ENCODE measurements at places on chromosomes 4 and X. TPM values are rescaled to one million over a fixed set of nuclear protein-coding genes. Genes with fewer than 3 reads are reported as not detected.

DNA sequence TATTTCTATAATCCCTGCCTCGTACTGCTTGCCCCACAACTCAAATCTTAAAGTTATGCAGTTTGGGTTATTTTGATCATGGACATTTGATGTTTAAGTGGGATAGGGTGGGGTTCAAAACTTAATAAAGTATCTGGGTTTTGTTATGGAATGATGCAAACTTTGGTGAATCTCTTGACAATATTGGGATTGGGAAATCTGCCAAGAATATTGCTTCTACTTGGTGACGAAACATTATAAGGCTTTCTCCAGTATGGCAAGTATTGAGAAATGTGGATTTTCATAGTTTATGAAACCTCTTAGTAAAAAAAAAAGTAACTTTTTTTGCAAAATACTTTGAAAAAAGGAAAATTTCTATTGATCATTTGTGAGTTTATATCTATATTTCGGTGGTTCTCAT is 130.8 kb upstream of the SFRP2 start:
- DNase-seq: no peak
- no peaks in the 10 kb centered on the region for H3K27me3 ChIP-seq
- no peak overlapping the region for H3K27ac ChIP-seq
- H3K36me3 ChIP-seq: no peaks in the 10 kb centered on the region
- no peaks in the 10 kb centered on the region for H3K4me1 ChIP-seq

- H3K27me3 ChIP-seq: no peaks in the 10 kb centered on the region
- DNase-seq: no peak
- no peak overlapping the region for H3K27ac ChIP-seq
- no peak overlapping the region for H3K4me3 ChIP-seq
- H3K4me1 ChIP-seq: no peaks in the 10 kb centered on the region
These were observed 476.9 kb upstream of the SLIT2 start for GRCh38 chr4:19774690-19775256.

GRCh38 chr4:151666501-151666900 is 94.3 kb downstream of the GATB start:
- H3K27ac ChIP-seq: no peak overlapping the region
- no peaks in the 10 kb centered on the region for H3K27me3 ChIP-seq
- H3K4me1 ChIP-seq: no peaks in the 10 kb centered on the region
- DNase-seq: no peak

DNA sequence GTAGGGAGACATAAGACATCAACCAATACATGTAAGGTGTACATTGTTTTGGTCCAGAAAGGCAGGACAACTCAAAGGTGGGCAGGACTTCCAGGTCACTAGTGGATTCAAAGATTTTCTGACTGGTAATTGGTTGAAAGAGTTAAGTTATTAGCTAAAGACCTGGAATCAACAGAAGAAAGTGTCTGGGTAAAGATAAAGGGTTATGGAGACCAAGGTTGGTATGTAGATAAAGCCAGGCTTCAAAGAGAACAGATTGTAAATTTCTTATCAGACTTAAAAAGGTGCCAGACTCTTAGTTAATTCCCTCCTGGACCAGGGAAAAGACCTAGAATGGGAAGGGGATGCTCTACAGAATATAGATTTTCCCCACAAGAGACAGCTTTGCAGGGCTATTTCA is 28.3 kb upstream of the GAB1 start:
- H3K27me3 ChIP-seq: no peaks in the 10 kb centered on the region
- H3K4me1 ChIP-seq: no peaks in the 10 kb centered on the region
- H3K36me3 ChIP-seq: no peaks in the 10 kb centered on the region
- no peak for DNase-seq
- no peak overlapping the region for H3K4me3 ChIP-seq

- H3K4me1 ChIP-seq: no peaks in the 10 kb centered on the region
- no peak for DNase-seq
- H3K36me3 ChIP-seq: no peaks in the 10 kb centered on the region
- H3K4me3 ChIP-seq: no peak overlapping the region
- H3K27ac ChIP-seq: no peak overlapping the region
These were observed 53.2 kb downstream of the MTM1 start for GRCh38 chrX:150621652-150622051.

- no peak overlapping the region for H3K4me3 ChIP-seq
- H3K27ac ChIP-seq: no peak overlapping the region
- no peak for DNase-seq
These were observed 12.0 kb upstream of the MAP7D2 start for GRCh38 chrX:20128670-20129069.

DNA sequence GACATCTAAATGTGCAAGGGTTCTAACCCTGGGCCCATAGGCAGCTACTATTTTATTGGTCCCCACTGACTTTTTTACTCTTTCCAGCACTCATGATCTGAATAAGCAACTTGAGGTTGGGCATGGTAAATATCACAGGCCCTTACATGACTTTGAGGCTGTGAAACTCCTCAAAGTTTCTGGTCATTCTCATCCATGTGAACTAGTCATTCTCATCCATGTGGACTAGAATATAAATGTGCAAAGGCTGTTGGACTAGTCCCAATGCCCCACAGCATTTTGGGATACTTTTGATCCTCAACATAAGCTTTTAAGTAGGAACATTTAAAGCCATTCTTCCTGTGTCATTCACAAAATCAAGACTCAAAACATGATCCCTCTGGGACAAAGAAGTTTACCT is 290.7 kb upstream of the PPARGC1A start:
- DNase-seq: no peak
- H3K4me3 ChIP-seq: no peak overlapping the region
- no peak overlapping the region for H3K27ac ChIP-seq
- no peaks in the 10 kb centered on the region for H3K36me3 ChIP-seq
- H3K27me3 ChIP-seq: no peaks in the 10 kb centered on the region
- no peaks in the 10 kb centered on the region for H3K4me1 ChIP-seq

- H3K27ac ChIP-seq: no peak overlapping the region
- no peaks in the 10 kb centered on the region for H3K4me1 ChIP-seq
- H3K27me3 ChIP-seq: no peaks in the 10 kb centered on the region
- no peak for DNase-seq
- no peak overlapping the region for H3K4me3 ChIP-seq
These were observed 12.3 kb upstream of the IL21 start for GRCh38 chr4:122633211-122633610.

DNA sequence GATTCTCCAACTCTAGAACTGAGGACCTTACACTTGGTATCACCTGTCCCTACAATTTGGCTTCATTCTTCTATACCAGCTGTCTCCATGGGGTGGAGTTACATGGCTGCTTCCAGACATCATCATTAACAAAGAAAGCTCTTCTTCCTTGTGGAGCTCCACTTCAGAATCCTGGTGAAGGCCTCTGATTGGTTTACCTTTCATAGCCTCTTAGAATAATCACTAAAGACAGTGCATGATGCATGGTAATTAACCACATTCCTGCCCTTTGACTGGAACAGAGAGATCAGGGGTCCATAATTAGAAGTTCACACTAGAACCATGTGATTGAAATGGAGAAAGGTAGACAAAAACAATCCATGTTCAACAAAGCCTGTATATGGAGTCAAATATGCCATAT is 112.6 kb upstream of the ZNF827 start:
- H3K36me3 ChIP-seq: no peaks in the 10 kb centered on the region
- no peak overlapping the region for H3K4me3 ChIP-seq
- no peak overlapping the region for H3K27ac ChIP-seq

DNA sequence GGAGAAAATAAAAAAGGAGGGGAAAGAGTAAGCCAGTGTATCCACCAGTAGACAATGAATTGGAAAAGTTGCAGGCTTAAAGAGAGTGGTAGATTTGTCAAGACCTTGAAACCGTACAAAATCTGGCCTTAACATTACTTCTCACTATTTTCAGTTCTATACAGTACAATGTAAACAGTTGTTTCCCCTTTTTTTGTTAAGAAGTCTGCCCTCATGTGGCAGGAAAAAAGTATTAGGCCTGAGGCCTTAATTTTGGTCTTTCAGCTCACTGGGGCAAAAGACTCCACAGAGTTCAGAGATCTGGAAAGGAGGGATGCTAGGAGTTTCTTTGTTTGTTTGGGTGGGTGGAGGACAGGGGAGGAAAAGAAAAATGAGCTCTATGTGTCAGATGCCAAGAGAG is 92.8 kb upstream of the CCDC160 start:
- no peak overlapping the region for H3K4me3 ChIP-seq
- no peak for DNase-seq
- no peaks in the 10 kb centered on the region for H3K4me1 ChIP-seq
- H3K27ac ChIP-seq: no peak overlapping the region
- H3K27me3 ChIP-seq: no peaks in the 10 kb centered on the region

DNA sequence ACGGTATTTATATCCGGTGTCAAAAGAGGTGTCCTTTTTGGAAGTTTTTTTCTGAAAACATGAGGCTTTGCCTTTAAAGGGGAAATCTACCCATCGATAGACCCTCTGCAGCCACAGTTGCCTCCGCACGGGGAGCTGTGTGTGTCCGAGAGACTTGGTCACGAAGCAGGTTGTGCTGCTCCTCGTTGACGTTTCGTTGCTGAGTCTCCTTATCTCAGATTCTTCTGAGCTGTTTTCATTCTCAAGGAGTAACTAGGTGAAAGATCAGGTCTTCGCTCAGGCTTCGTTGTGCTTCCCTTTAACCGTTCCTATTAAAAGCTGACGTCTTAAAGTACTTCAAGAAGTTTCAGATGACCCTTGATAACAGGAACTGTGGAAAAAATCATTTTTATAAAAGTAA is 23.8 kb downstream of the TRMT44 start:
- no peak overlapping the region for H3K4me3 ChIP-seq
- no peak for DNase-seq
- H3K27ac ChIP-seq: no peak overlapping the region
- no peaks in the 10 kb centered on the region for H3K36me3 ChIP-seq
- no peaks in the 10 kb centered on the region for H3K4me1 ChIP-seq
- no peaks in the 10 kb centered on the region for H3K27me3 ChIP-seq

DNA sequence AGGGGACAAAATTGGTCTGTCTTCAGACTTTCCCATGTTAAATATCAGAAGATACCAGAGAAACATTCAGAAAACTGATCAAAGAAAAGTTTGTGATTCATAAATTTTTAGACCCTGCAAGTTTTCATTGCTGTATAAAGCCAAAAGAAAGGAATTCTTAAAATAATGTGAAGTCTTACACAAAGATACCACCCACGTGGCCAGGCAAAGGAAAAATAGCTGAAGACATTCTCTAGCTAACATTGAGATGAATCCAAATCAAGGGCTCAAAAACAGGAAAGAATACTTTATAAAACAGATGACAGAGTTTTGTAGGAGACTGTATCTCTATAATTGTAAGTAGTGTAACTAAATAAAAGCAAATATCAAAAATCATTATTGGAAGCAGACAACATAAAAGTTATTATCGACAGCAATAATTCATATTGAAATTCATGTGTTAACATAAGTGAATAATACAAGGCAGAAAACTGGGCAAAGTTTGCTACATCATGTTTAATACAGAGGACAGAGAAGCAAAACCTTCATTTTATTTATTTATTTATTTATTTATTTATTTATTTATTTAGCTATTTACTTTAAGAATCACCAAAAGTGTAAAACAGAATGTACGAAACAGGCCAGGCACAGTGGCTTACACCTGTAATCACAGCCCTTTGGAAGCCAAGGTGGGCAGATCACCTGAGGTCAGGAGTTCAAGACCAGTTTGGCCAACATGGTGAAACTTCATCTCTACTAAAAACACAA is 204.6 kb upstream of the SLIT2 start:
- no peaks in the 10 kb centered on the region for H3K27me3 ChIP-seq
- DNase-seq: no peak
- no peak overlapping the region for H3K27ac ChIP-seq
- no peak overlapping the region for H3K4me3 ChIP-seq
- H3K4me1 ChIP-seq: no peaks in the 10 kb centered on the region
- no peaks in the 10 kb centered on the region for H3K36me3 ChIP-seq

DNA sequence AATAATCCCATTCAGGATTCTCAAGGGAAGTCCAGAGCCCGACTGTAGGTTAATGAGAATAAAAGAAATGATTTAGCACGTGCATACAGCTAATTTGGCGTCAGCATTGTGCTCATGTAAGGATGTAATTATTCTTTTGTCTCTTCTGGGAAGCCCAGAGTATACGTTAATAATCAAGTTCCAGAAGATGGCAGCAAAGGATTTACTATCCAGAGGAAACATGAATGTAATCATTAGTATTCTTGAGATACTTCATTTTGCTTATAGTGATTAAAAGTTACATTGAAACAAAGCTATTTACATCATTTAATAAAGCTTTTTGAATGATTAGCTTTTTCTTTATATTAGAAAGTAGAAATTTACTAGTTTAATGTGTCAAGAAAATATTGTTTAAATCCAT is 27.1 kb upstream of the MAP9 start:
- H3K36me3 ChIP-seq: no peaks in the 10 kb centered on the region
- no peak overlapping the region for H3K4me3 ChIP-seq
- H3K4me1 ChIP-seq: no peaks in the 10 kb centered on the region
- DNase-seq: no peak
- H3K27ac ChIP-seq: no peak overlapping the region
- no peaks in the 10 kb centered on the region for H3K27me3 ChIP-seq

DNA sequence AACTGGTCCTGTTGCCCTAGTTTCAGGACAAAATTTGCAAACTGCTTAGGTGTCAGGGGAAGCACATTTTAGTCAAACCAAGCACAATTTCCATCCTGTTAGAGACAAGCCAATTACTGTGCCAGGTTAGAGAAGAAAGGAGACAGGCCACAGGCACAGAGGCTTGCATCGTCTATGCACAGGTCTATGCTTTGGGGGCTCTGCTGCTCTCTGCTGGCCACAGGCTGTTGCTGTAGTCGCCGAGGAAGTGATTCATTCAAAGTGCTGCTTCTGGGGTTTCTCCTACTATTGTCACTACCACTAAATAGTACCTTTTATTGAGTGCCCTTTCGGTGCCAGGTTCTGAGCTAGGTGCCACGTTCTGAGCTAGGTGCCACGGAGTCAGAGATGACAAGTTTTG is 45.5 kb downstream of the VGLL1 start:
- no peaks in the 10 kb centered on the region for H3K36me3 ChIP-seq
- DNase-seq: peak; percentile 41
- H3K4me1 ChIP-seq: no peaks in the 10 kb centered on the region
- H3K27ac ChIP-seq: no peak overlapping the region
- no peaks in the 10 kb centered on the region for H3K27me3 ChIP-seq
- H3K4me3 ChIP-seq: no peak overlapping the region

- no peak for DNase-seq
- no peaks in the 10 kb centered on the region for H3K4me1 ChIP-seq
- H3K4me3 ChIP-seq: no peak overlapping the region
- peak overlapping the region; percentile 58 for H3K27ac ChIP-seq
- no peaks in the 10 kb centered on the region for H3K27me3 ChIP-seq
- no peaks in the 10 kb centered on the region for H3K36me3 ChIP-seq
These were observed 30.0 kb downstream of the FAM9C start for GRCh38 chrX:13014111-13015096.

- H3K4me3 ChIP-seq: peak overlapping the region; percentile 54
- DNase-seq: peak; percentile 36
- H3K36me3 ChIP-seq: no peaks in the 10 kb centered on the region
- no peaks in the 10 kb centered on the region for H3K27me3 ChIP-seq
- no peaks in the 10 kb centered on the region for H3K4me1 ChIP-seq
These were observed 608 bp downstream of the TAF1 start for GRCh38 chrX:71366674-71367256.

CDKL2 gene
- 1.1 TPM for total RNA-seq

OR13H1 gene
- not detected for total RNA-seq

HSFX3 gene
- not detected for total RNA-seq
